ENCODE measurements at places on chromosomes 2 and 18. TPM values are rescaled to one million over a fixed set of nuclear protein-coding genes. Genes with fewer than 3 reads are reported as not detected.

DNA sequence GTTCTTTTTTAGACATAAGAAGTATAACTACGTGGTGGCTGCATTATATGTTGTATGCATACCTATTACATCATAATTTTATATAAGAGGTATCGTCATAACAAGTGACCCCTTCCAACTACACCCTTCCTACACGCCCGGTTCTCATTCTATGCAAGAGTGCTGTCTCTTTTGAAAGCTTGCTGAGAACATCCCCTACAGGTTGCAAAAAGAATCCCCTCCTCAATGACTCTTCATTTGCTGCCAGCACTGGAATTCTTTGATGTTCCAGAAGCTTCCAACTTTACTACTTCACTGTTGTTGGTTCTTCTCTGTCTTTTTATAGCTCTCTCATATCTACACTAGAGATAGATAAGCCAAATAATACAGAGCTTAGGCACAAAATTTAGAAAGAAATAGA lies 66.4 kb downstream of the CDH7 start:
- no peak for DNase-seq

The GCKR gene
- not detected for total RNA-seq

GRCh38 chr2:235024191-235024860 lies 72.5 kb downstream of the SH3BP4 start:
- DNase-seq = no peak

- DNase-seq = no peak
Observed at GRCh38 chr2:234133004-234133403, 82.5 kb downstream of the SPP2 start.

DNA sequence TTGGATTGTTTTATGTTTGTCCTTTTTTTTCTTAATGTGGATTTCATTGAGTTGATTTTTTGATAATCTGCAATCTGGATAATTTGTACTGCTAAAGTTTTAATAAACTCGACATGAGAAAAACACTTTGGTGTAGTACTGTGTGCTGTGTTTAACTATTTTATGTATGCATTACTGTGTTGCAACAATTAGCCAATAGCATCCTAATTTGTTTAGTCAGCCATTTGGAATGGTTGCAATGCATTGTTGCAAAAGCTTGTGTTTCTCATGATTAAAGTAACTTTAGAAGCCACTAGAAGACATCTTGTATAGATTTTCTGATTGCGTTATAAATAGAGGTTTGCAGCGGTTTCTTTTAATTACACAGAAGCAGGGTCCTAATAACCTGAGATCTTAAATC lies 53.5 kb downstream of the PPIG start:
- no peak for DNase-seq

- DNase-seq = no peak
Observed at GRCh38 chr2:203453858-203454451, 81.1 kb downstream of the RAPH1 start.

DNA sequence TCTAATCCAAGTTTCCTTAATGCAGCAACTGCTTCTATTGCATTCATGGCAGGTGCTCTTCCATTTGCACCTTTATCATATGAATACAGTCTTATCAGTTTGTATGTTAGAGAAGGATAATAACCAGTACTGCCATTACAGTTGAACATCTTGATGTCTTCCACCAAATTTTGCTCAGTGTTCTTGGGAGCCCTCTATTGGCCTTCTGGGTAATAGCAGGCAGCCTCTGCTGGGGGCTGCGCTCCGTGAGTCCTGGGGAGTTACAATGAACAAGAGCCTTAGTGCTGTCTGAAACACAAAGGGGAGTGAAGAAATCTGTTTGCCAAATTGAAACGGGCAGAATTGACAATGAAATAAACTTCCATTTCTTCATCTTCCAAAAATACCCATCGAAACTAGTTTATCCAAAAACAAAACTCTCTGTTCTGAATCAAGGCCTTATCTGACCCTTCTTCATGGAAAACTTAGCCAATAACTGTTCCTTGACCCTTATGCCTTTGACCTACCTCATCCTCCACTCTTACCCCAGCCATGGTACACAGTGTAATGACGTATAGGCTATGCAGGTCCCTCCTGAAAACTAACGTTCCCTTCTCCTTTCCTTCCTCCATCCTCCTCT lies 79.9 kb downstream of the ALK start:
- DNase-seq = no peak

DNA sequence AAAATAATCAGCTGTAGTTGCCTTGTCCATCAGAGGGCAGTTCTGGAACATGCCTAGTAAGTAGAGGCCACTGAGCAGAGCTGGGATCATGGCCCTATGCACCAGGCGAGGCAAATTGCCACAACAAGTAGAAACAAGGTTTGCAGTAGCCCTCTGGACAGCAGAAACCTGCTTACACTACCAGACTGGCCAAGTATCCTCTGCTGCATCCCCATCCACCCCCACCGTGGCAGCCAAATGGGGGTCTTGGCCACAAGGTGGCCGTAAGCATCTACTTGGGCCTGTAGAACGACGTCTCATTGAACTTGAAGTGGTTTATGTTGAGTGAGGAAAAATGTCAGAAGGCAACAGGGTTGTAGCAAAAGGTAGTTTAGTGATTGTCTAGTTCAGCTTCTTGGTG lies 241.2 kb downstream of the ALPK2 start:
- DNase-seq = no peak

GRCh38 chr2:25492726-25493125 lies 151.0 kb upstream of the DNMT3A start:
- no peak for DNase-seq

DNA sequence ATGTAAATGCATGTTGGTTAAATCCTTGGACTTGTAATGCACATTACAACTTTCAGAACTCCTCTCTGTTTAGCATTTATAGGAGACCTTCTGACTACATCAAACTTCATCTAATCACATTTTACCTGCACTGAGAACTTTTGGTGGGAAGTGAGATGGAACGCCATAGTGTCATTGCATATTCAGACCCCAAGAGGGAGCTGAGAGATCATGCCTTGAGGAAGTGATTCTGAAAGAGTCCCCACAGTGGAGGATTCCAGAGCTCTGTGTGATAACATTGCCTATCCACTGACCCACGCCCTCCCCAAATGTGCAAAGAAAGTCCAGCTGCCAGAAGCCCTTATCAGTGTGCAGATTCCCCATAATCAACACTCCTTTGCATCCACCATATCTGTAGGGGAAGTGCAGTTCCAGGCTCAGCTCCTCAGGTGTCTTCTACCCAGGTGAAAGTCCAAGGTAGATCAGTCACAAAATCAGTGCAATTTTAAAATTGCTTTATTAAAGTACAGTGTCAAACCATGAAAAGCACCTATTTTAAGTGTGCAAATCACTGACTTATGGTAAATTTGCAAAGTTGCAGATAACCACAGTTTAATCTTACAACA lies 212.4 kb downstream of the RPIA start:
- DNase-seq = no peak

The ALK gene
- total RNA-seq = 1.6 TPM

- no peak for DNase-seq
Observed at GRCh38 chr2:20300656-20301055, 50.0 kb downstream of the PUM2 start.

The FBLN7 gene
- total RNA-seq = 1.7 TPM

DNA sequence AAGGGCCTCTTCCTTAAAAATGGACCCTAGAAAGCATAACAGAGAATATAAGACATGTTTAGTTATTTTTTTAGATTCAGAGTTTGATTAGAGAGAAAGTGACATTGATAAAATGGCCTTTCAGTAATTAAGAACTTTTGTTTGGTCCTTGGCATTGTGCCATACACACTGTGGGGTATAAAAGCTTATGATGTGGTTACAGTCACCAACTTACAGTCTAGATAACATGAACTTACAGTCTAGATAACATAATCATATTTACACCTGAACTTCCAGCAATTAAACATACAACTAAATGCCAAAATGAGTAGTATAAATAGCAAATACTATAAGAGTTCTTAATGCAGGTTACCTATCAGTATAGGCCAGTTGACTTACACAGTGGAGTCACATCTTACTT lies 25.6 kb upstream of the EFEMP1 start:
- DNase-seq = no peak
